ENCODE measurements at places on chromosomes 5 and 9.

- H3K27ac ChIP-seq = no peak overlapping the region
- peaks cover 57% of the 10 kb centered on the region for H3K4me1 ChIP-seq
- no peak for DNase-seq
- H3K36me3 ChIP-seq = no peaks in the 10 kb centered on the region
- H3K4me3 ChIP-seq = no peak overlapping the region
Measured at GRCh38 chr5:17403695-17404490, 94.1 kb upstream of the TAF11L2 start.

DNA sequence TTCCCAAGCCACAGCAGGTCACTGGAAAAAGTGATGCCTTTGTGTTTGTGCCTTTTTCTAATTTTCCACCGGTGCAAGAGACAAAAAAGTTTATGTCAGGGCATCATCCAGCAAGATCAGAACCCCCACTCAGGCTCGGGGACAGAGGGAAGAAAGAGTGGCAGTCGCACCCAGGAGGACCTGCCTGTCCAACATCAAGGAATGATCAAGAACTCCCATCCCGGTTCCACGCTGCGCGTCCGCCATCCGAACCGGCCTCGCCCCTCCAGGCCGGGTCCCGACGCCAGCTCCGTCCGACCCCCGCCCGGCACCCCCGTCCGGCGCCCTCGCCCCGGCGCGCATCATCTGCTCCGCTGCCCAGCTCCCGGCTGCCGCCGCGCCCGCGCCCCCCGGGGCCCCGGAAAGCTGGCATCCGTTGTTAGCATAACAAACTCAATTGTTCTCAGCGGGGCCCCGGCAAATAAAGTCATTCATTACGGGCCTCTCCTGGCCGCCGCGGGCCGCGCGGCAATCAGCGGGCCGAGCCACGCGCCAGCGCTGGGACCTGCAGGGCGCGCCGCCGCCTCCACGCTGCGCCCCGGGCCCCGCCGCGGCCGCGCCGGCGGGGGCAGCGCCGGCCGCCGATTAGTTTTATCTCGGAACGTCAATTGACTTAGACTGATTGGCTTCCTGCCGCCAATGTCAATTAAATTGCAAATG, 48.1 kb downstream of the PAX5 start:
- no peak for DNase-seq
- peak overlapping the region; percentile 18 for H3K4me3 ChIP-seq
- peaks cover 96% of the 10 kb centered on the region for H3K27me3 ChIP-seq
- H3K27ac ChIP-seq = no peak overlapping the region
- H3K4me1 ChIP-seq = peaks cover 4% of the 10 kb centered on the region

- no peaks in the 10 kb centered on the region for H3K4me1 ChIP-seq
- H3K36me3 ChIP-seq = no peaks in the 10 kb centered on the region
- no peaks in the 10 kb centered on the region for H3K27me3 ChIP-seq
- H3K27ac ChIP-seq = no peak overlapping the region
Measured at GRCh38 chr5:118249386-118249785, 739.0 kb downstream of the DTWD2 start.

- H3K4me3 ChIP-seq = no peak overlapping the region
- H3K27me3 ChIP-seq = no peaks in the 10 kb centered on the region
- H3K4me1 ChIP-seq = peaks cover 32% of the 10 kb centered on the region
- H3K36me3 ChIP-seq = no peaks in the 10 kb centered on the region
- peak; percentile 74 for DNase-seq
- peak overlapping the region; percentile 75 for H3K27ac ChIP-seq
Measured at GRCh38 chr9:95043826-95044225, 273.7 kb downstream of the FANCC start.

GRCh38 chr9:137066096-137066861, 4.1 kb downstream of the SAPCD2 start:
- H3K27me3 ChIP-seq = peaks cover 10% of the 10 kb centered on the region
- DNase-seq = no peak
- H3K27ac ChIP-seq = no peak overlapping the region
- no peaks in the 10 kb centered on the region for H3K4me1 ChIP-seq
- no peak overlapping the region for H3K4me3 ChIP-seq

- peaks cover 6% of the 10 kb centered on the region for H3K4me1 ChIP-seq
- no peak overlapping the region for H3K4me3 ChIP-seq
- no peak overlapping the region for H3K27ac ChIP-seq
- no peaks in the 10 kb centered on the region for H3K27me3 ChIP-seq
- no peak for DNase-seq
Measured at GRCh38 chr5:143197260-143197656, 206.2 kb downstream of the NR3C1 start.

DNA sequence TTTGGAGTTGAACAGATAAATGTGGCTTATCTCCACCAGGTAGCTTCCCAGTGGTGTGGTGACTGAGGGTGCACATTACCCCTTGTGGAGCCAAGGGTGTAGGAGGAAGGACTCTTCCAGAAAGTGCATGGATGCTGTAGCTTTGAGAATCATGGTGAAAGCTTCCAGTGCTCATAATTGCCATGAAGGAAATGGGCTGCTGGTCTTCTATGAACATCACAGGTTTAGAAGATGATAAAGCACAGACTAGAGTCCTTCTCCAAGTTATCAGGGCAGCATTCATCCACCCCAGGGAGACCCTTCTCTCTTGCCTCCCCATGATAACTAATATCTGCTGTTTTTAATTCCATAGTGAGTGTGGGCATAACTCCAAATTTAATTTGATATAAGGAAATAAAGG, 93.4 kb upstream of the CHD1 start:
- H3K36me3 ChIP-seq = no peaks in the 10 kb centered on the region
- no peaks in the 10 kb centered on the region for H3K4me1 ChIP-seq
- H3K27me3 ChIP-seq = no peaks in the 10 kb centered on the region
- no peak overlapping the region for H3K27ac ChIP-seq

DNA sequence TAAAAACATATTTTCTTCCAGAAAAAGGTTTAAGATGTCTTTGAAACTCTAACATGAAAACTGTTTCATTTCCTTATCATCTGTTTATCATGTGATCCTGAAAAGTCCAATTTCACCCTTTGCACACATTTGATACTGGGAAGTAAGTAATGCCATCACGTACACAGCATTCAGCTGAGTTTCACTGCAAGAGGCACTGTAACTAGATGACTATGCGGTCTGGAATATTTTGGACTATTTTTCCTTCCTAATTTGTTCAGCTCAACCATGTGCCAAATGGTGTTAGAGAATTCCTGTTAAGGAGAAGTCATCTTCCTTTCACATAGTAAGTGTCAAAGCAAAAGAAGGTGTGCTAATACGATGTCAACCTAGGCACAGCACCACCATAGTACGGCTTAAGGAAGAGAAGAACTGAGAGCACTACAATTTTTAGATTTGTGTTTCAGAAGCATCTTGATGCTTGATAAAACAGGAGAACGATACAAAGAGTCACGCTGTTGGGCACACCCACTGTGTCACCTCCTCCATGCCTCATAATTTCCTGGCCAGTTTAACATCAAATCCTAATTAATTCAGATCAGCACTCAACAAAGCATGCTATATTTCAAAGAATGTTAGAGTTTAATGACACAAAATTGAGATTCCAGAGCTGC, 77.5 kb downstream of the GNAQ start:
- no peaks in the 10 kb centered on the region for H3K36me3 ChIP-seq
- DNase-seq = peak; percentile 32
- H3K27me3 ChIP-seq = no peaks in the 10 kb centered on the region

DNA sequence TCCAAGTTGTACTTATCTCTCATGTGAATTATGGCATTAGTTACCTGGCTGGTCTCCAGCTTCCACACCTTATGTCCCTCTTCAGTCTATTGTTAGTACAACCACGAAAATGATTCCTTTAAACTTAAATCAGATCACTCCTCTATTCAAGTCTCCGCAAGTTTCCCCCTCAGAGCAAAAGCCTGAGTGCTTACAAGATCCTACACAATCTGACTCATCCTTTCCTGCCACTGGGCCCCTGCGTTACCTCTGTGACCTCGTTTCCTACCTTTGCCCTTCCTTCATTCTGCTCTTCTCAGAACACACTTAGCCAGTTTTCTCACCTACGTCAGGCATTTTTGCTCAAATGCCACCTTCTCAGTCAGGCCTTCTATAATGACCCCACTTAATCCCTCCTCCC, 45.1 kb upstream of the GLIS3 start:
- H3K4me3 ChIP-seq = no peak overlapping the region
- no peak overlapping the region for H3K27ac ChIP-seq
- H3K36me3 ChIP-seq = no peaks in the 10 kb centered on the region
- no peaks in the 10 kb centered on the region for H3K27me3 ChIP-seq
- H3K4me1 ChIP-seq = no peaks in the 10 kb centered on the region

DNA sequence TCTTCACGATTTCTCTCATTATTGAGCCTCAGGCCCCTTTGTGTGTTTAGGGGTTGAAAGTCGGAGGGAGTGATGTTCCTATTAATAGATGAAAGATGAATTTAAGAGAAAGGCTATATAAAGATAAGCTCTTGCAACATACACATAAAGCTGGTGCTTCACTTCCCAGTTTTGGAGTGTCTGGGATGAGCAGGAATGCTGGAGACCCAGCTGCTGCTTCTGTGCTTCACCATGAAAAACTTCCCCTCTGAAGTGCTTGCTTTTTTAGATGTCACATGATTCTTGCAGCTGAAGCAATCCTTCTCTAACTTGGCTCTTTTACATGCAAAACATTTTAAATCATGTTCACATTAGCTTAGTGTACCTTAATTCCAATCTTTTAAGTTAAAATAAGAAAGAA, 19.7 kb upstream of the SNCAIP start:
- no peaks in the 10 kb centered on the region for H3K36me3 ChIP-seq
- peaks cover 4% of the 10 kb centered on the region for H3K4me1 ChIP-seq
- H3K27ac ChIP-seq = no peak overlapping the region

- no peaks in the 10 kb centered on the region for H3K27me3 ChIP-seq
- H3K36me3 ChIP-seq = no peaks in the 10 kb centered on the region
- peaks cover 7% of the 10 kb centered on the region for H3K4me1 ChIP-seq
- H3K4me3 ChIP-seq = peak overlapping the region; percentile 56
- DNase-seq = no peak
- H3K27ac ChIP-seq = no peak overlapping the region
Measured at GRCh38 chr9:506281-506680, 291.6 kb downstream of the DOCK8 start.

- H3K4me1 ChIP-seq = peaks cover 6% of the 10 kb centered on the region
- H3K36me3 ChIP-seq = no peaks in the 10 kb centered on the region
- no peaks in the 10 kb centered on the region for H3K27me3 ChIP-seq
- no peak overlapping the region for H3K4me3 ChIP-seq
- no peak overlapping the region for H3K27ac ChIP-seq
Measured at GRCh38 chr9:16121168-16121567, 568.3 kb downstream of the CCDC171 start.

DNA sequence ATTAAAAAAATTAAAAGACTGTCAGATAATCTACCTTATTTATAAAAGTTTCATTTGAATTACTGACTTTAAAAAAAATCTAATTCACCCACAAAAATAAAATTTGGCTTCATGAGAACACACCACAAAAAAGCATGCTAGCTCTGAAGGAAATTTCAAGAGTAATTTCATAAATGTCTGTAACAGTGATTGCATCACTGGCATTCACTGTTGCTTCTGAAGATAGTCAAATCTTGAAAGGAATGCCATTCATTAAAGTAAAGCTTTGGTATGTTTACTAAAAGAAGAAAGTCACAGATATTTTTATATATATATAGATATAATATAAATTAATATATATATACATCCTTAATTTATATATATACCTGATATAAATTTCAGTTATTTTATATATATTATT, 43.4 kb downstream of the NADK2 start:
- H3K27me3 ChIP-seq = no peaks in the 10 kb centered on the region
- no peak for DNase-seq
- H3K4me3 ChIP-seq = no peak overlapping the region
- H3K36me3 ChIP-seq = peaks cover 57% of the 10 kb centered on the region

GRCh38 chr9:17760250-17760649, 181.4 kb downstream of the SH3GL2 start:
- no peak overlapping the region for H3K4me3 ChIP-seq
- H3K36me3 ChIP-seq = no peaks in the 10 kb centered on the region
- H3K27ac ChIP-seq = no peak overlapping the region
- DNase-seq = no peak

GRCh38 chr5:58800356-58800755, 217.5 kb downstream of the RAB3C start:
- no peak overlapping the region for H3K27ac ChIP-seq
- no peaks in the 10 kb centered on the region for H3K4me1 ChIP-seq
- no peaks in the 10 kb centered on the region for H3K27me3 ChIP-seq
- no peaks in the 10 kb centered on the region for H3K36me3 ChIP-seq

DNA sequence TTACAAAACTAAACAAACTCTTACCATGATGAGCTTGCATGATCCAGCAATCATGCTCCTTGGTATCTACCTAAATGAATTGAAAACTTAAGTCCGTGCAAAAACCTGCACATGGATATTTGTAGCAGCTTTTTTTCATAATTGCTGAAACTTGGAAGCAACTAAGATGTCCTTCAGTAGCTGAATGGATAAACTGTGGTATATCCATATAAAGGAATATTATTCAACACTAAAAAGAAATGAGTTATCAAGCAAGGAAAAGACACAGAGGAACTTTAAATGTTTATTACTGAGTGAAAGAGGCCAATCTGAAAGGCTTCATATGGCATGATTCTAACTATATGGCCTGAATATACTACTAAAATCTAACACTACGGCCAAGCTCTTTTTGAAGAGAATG, 139.1 kb upstream of the ZNF608 start:
- no peak overlapping the region for H3K27ac ChIP-seq
- peaks cover 41% of the 10 kb centered on the region for H3K4me1 ChIP-seq
- H3K4me3 ChIP-seq = no peak overlapping the region
- H3K36me3 ChIP-seq = no peaks in the 10 kb centered on the region

GRCh38 chr5:159912033-159912800, 4.1 kb upstream of the ADRA1B start:
- no peak overlapping the region for H3K27ac ChIP-seq
- H3K4me1 ChIP-seq = peaks cover 10% of the 10 kb centered on the region

- no peaks in the 10 kb centered on the region for H3K36me3 ChIP-seq
- H3K4me1 ChIP-seq = no peaks in the 10 kb centered on the region
- no peaks in the 10 kb centered on the region for H3K27me3 ChIP-seq
- DNase-seq = no peak
Measured at GRCh38 chr5:4777435-4777834, 362.7 kb upstream of the ADAMTS16 start.

- no peaks in the 10 kb centered on the region for H3K36me3 ChIP-seq
- peak; percentile 60 for DNase-seq
- H3K27ac ChIP-seq = no peak overlapping the region
- H3K27me3 ChIP-seq = peaks cover 41% of the 10 kb centered on the region
Measured at GRCh38 chr9:95515272-95516113, 1.3 kb downstream of the PTCH1 start.

- DNase-seq = no peak
- H3K27me3 ChIP-seq = no peaks in the 10 kb centered on the region
- no peaks in the 10 kb centered on the region for H3K4me1 ChIP-seq
- no peak overlapping the region for H3K4me3 ChIP-seq
- H3K27ac ChIP-seq = no peak overlapping the region
Measured at GRCh38 chr9:86713970-86714369, 233.3 kb downstream of the GAS1 start.

GRCh38 chr5:102901424-102902134, 146.5 kb downstream of the PAM start:
- no peaks in the 10 kb centered on the region for H3K27me3 ChIP-seq
- no peak for DNase-seq
- H3K4me3 ChIP-seq = no peak overlapping the region
- no peaks in the 10 kb centered on the region for H3K36me3 ChIP-seq

GRCh38 chr9:130149031-130149430, 23.2 kb upstream of the NCS1 start:
- no peaks in the 10 kb centered on the region for H3K27me3 ChIP-seq
- no peak for DNase-seq
- H3K36me3 ChIP-seq = no peaks in the 10 kb centered on the region
- peaks cover 3% of the 10 kb centered on the region for H3K4me1 ChIP-seq
- no peak overlapping the region for H3K27ac ChIP-seq

- H3K27me3 ChIP-seq = no peaks in the 10 kb centered on the region
- H3K4me3 ChIP-seq = no peak overlapping the region
- DNase-seq = no peak
- H3K4me1 ChIP-seq = peaks cover 21% of the 10 kb centered on the region
Measured at GRCh38 chr5:126927429-126927828, 102.9 kb downstream of the MARCHF3 start.
